T-helper 17 cell (primary cell): ENCODE measurements at places on chromosomes 4 and X.

- no peak for DNase-seq
These were observed 403 bp downstream of the PHOX2B start for GRCh38 chr4:41748074-41748570.

DNA sequence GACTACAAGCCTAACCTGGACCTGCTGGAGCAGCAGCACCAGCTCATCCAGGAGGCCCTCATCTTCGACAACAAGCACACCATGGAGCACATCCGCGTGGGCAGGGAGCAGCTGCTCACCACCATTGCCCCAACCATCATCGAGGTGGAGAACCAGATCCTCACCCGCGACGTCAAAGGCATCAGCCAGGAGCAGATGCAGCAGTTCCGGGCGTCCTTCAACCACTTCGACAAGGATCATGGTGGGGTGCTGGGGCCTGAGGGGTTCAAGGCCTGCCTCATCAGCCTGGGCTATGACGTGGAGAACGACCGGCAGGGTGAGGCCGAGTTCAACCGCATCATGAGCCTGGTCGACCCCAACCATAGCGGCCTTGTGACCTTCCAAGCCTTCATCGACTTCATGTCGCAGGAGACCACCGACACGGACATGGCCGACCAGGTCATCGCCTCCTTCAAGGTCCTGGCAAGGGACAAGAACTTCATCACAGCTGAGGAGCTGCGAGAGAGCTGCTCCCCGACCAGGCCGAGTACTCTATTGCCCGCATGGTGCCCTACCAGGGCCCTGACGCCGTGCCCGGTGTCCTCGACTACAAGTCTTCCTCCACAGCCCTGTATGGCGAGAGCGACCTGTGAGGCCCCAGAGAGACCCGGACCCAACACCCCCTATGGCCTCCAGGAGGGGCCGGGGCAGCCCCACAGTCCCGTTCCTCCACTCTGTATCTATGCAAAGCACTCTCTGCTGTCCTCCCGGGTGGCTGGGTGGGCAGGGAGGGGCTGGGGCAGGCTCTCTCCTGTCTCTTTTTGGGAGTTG is 486.2 kb downstream of the TRAM1L1 start:
- DNase-seq: no peak

- no peak for DNase-seq
These were observed at the start of gene TXK for GRCh38 chr4:48134081-48134480. Gene TXK (minus strand): TSS chr4:48134250. CDS start chr4:48134170, 80 bp downstream.

DNA sequence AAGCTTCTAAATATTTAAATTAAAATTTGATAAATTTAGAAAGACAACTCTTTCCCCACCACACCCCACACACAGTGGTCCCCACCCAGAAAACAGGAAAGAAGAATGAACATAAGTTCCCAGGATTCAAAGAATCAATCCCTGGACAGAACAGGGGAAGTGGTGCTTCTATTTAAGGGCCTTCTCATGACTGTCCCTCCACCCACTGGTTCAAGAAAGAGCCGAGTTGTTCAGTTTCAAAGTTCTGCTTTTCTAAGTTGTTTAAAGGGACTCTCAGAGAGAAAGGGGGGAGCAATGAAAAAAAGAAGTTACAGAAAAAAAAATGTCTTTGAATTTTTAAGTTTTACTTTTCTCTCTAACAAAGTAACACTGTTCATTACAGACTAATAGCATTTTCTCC is 195.8 kb downstream of the PDGFC start:
- DNase-seq: no peak

- no peak for DNase-seq
These were observed 94.8 kb downstream of the ADGRL3 start for GRCh38 chr4:61294936-61295335.

DNA sequence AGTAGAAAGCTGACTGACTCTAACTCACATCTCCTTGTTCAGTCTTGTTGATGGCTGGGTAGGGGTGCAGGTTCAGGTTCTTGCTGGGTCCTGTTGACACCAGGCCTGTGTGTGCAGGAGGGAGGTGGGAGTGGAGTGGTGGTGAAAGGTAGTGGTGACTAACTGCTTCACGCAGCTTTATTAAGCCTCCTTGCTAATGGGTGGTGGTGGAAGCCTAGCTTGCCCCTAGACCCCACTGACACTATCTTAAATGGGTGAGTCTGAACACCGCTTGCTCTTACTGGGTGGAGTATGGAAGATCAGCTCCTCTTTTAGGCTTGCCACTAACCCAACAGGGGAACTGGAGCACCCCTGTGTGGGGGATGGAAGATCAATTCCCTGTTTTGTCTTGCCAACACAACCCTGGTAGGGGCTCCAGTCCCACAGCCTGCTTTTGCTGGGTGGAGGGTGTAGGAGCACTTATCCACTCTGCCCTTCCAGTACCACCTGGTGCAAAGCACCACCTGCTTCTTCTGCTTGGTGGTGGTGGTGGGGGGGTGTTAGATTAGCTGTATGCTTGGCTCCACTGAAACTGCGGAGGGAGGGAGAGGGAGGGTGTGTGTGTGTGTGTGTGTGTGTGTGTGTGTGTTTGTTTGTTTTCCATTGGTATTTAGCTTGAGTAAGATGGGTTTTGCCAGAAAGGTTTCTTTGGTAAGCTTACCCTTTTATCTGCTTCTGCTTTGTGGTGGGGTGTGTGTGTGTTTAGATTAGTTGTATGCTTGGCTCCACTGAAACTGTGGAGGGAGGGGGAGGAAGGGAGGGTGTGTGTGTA is 25.6 kb downstream of the KDM6A start:
- no peak for DNase-seq

- no peak for DNase-seq
These were observed 65.6 kb downstream of the DCAF8L1 start for GRCh38 chrX:27915617-27916016.

- no peak for DNase-seq
These were observed 477.0 kb downstream of the INPP4B start for GRCh38 chr4:142369141-142369540.

- DNase-seq: no peak
These were observed 186.3 kb downstream of the SLC7A11 start for GRCh38 chr4:138055890-138056289.

GRCh38 chr4:172048666-172049065 is 235.5 kb downstream of the GALNTL6 start:
- no peak for DNase-seq

DNA sequence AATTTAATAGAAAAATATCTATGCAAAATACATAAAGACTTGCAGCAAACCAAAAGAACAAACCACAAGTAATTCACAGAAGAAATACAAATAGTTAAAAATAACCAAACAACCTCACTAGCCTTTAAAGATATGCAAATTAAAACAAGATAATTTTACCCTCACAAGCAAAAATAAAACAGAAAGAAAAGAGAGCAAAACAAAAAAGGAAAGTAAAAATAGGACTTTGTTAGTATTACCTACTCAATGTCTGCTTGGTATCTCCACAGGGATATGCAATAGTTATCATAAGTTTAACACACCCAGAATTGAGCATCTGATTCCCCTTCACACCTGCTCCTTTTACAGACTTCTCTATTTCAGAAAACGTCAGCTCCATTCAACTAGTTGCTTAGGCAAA is 737.5 kb upstream of the MAGEB2 start:
- no peak for DNase-seq
